RWPE1 (cell line): ENCODE measurements at places on chromosomes 12 and 14.
A peak's percentile ranks its signal among the peaks of the same experiment; 100 is the strongest.

DNA sequence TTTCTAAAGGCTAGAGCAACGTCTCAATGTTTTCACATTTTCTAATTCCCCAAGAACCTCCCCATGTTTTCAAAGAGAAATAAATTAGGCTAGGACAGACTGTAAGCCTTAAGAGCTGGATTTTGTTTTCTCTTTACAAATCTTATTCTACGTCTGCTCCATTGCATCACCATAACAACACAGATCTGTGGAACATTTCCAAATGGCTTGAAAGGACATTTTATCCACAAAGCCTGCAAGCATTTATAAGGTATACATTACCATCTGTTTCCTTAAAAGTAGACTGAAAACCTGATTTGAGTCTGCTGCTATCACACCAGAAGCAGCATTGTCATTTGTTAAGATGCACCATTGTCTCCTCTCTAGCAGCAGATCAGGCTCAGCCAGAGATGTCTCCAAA lies 115.3 kb upstream of the PLEKHA5 start:
- no peak for DNase-seq

DNA sequence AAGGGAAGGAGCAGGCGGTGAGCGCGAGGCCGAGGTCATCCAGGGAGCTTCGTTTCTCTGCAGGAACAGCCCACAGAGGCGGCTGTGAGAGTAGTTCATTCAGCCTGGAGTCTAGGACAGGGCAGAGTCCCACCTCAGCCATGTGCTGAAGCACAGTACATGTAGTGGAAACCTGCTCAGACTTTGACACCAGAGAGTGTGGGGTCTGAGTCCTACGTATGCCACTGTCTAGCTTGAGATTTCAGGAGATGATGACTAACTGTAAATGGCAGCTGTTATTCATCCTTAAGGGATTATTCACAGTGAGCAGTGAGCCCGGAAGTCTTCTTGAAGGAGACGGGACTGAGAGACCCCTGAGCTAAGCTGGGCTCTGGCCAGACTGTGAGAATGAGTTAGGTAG lies 938 bp upstream of the SLC6A13 start:
- DNase-seq: peak; percentile 5

GRCh38 chr12:12941450-12942350 lies 10.3 kb downstream of the GPRC5D start:
- no peak for DNase-seq

- DNase-seq: no peak
Measured at GRCh38 chr12:12715459-12716150, 1.6 kb upstream of the CDKN1B start.

GRCh38 chr12:94297096-94297699 lies 148.8 kb downstream of the PLXNC1 start:
- no peak for DNase-seq

DNA sequence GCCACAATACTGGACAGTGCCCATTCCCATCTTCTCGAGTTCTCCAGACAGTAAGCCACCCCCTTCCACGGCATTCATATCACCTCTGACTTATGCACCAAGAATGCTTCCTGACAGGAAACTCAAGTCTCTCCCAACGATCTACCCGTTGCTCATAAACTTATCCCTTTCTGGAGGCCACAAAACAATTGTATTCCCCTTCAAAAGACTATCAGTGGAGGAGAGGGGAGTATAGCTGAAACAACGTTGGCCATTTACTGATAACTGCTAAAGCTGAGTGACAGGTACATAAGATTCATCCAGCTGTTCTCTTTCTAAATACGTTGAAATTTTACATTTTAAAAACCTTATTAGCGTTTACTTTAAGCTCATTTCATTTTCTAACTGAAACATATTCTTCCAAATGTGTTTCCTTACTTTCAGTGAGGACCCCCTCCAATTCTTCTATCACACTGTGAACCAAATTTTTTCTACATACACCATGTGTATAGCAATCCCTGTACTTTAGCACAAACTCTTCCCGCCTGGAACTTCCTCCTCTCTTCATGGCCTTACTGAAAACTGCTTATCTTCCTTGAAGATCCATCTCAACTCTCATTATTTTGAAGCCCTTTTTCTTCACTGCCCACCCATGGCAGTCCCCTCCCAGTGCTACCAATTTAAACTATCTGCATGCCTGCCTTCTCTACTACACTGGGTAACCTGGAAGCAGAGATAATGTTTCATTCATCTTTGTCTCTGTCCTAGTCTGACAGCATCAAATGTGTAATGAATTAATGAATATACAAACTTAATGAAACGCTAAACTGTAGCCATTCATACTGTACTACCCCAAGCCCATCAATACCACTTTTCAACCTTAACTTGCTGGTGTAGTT lies 28.8 kb downstream of the ATXN2 start:
- peak; percentile 88 for DNase-seq

- no peak for DNase-seq
Measured at GRCh38 chr12:154058-154457, 59.9 kb downstream of the SLC6A12 start.

GRCh38 chr14:93683226-93683625 lies 105.1 kb downstream of the PRIMA1 start:
- DNase-seq: peak; percentile 14

DNA sequence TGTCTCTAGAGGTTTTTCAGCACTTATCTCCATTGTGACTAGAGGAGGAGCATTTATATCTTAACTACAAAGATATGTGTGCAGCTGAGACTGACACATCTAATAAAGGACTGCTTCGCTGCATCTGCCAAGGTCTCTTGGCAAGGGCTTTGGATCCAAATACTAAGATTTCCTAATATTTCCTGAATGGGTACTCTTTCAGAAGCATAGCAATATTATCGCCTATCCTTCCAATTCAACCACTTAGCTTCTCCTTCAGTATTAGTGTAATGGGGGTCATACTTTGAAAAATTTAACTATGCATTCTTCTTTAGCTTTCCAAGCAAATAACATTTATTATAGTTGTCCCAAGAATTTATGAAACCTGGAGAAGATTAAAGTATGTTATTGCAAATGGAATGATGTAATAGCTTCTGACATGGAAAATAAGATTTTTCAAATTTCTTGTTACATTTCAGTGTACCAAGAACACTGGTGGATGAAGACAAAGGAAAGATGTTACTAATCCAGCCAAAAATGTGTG lies 243.0 kb upstream of the PDE3A start:
- DNase-seq: no peak

DNA sequence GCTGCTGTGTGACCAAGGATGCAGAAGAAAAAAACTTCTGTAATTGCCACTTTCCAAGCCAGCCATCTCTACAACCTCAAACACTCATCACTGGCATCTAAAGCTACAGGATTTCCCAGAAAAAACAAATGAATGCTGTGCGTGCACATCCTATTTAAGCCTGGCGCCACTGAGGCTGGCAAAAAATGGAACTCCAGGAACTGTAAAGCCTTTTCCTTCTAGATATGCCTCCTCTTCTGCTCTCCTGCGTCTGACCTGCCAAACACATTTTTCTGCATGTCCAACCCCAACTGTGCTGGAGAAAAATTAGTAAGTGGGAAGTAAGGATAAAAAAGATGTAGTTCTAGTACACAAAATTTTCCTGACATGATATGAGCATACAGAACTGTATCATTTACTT lies 184.9 kb downstream of the ITPR2 start:
- DNase-seq: no peak

GRCh38 chr12:104604995-104605675 lies 148.4 kb downstream of the CHST11 start:
- no peak for DNase-seq

DNA sequence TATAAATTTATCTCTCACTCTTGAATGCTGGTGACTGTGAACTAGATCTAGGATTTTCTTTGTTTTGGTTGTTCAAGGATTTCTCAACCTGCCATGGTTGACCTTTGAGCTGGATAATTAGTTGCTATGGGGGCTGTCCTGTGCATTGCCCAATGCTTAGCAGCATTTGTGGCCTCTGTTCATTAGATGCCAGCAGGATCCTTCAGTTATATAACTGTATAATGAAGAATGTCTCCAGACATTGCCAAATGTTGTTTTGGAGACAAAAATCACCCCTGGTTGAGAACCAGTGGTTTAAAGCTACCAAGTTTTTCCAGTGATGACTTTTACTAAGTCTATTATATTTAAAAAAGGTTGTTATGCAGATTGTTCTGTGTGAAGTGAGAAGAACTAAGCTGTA lies 147.9 kb upstream of the STXBP6 start:
- no peak for DNase-seq

DNA sequence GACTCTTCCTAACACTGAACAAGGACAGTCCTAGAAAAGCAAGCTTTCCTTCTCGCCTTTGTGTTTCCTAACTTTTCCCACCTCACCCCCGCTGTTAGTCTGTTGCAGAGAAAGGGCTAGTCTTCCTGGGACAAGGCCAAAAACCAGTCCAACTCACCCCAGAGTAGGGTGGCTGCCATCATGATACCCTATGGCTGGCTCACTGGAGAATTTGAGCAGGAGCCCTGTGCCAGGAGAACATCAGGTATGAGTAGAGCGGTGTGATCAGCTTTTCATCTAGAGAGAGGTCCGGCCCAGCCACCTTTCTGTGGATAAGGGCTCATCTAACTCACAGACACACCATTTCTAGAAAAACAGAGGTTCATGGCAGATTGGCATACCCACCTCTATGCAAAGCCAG lies 16.7 kb upstream of the ZFP36L1 start:
- DNase-seq: no peak

DNA sequence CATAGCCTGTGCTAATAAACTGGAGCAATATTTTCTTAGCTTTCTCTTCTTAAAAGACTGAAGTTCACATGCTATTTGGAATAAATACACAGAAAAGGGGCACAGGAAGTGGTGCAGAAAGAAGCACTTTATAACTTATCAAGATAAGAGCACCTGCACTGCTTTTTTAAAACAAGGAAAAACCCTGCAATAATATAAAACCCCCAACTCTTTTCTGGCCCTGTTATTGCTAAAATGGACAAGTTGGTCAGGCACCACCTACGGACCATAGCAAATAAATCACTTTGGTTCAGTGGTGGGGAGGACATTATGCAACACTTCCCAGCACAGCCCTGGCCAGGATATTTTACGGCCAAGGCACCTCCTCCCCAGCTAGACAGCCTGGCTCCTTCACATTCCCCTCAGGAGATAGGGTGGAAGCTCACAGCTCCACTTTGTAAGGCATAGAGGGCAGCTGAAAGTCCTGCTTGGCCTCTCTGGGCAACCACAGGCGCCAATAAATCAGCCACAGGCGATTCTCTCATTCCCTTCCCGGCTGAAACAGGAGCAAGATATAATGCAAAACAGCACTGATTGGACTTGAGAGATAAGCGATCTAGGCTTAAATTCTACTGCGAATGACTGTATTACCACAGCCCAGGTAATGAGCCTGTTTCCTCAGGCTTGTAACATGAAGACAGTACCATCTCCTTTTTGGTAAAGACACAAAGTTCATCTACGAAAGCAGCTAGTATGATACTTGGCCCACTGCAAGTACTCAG lies 2.0 kb downstream of the ZBTB25 start:
- DNase-seq: no peak

DNA sequence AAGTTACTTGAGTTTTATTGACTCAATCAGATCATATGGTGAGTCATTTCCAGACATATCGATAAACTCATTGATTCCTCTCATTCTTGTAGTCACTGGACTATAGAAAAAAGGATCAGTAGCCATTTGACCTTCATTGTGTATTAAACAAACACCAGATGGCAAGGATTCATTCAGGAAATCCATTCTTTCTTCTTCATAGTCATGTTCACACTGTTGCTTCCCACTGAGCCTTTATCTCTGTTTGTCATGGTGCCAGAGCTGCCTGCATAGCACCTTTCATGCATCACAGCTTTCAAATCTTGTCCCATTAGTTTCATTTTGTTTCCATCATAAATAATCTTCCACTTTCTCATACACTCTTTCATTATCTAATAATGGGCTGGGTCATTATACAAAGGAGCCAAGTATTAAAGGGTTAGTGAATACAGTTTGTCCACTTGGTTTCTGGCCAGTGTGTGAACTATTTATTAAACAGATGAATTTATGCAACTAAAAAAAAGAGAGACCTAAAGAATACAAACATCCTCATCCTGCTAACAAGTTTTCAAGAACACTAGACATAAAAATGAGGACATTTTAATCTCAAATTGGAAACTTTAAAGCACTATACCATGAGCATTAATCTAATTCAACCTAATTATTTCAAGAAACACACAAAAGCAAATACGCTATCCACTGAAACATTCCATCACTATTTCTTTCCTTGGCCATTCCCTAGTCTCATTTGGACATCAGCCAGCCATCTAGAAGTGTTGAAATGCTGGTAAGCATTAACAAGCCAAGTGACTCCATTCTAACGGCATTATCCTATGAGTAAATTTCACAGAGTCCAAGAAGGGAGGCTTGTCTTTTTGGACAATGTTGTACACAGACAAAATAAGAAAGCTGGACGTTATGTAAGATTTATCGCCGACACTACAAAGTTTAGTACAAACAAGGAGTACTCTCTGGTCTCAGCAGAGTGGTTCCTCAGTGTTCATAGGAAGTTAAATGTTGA lies 476.5 kb downstream of the FOXG1 start:
- DNase-seq: no peak

GRCh38 chr12:55051197-55051947 lies 31.6 kb downstream of the NEUROD4 start:
- DNase-seq: no peak

DNA sequence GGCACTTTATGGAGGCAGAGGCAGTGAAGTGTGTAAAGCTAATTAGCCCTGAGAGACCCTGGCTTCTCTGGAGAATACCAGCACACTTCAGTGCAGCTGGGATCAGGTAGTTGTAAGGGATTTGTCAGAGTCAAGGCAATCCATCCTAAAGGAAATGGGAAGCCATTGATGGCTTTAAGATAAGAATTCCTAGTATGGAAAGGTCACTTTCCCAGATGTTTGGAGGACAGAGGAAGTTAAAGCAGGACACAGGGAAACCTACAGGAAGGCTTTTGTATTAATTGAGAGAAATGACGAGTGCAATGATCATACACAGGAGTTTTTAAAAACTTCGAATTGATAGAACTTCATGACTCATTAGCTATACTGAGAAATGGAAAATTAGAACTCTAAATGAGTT lies 254.4 kb downstream of the SLC16A7 start:
- DNase-seq: no peak
